ENCODE measurements at places on chromosomes 4 and X.
A peak's percentile ranks its signal among the peaks of the same experiment; 100 is the strongest.

- DNase-seq = no peak
Observed at GRCh38 chrX:1322393-1322792, 14.2 kb upstream of the IL3RA start.

DNA sequence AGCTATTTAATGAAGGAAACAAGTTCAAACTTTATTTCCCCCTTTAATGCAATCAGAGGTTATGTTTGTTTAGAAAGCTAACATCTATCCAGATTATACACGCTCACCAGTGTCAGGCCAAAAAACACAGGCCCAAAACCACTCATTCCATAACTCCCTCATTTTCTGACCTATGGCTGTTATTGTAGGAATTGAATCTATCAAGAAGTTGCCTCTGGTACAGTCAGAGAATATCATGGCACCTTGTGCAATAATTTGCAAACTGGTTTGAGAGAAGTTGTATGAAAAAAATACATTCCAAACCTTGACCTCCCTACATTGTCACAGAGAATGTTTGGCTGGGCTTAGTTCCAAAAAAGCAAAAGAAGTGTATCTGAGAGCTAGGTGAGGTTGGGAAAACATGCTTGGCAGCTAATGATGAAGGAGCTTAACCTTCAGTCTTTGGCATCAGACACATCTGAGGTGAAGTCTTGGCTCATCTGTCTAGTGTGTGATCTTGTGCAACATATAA lies 591.0 kb downstream of the ANKRD50 start:
- peak; percentile 26 for DNase-seq

DNA sequence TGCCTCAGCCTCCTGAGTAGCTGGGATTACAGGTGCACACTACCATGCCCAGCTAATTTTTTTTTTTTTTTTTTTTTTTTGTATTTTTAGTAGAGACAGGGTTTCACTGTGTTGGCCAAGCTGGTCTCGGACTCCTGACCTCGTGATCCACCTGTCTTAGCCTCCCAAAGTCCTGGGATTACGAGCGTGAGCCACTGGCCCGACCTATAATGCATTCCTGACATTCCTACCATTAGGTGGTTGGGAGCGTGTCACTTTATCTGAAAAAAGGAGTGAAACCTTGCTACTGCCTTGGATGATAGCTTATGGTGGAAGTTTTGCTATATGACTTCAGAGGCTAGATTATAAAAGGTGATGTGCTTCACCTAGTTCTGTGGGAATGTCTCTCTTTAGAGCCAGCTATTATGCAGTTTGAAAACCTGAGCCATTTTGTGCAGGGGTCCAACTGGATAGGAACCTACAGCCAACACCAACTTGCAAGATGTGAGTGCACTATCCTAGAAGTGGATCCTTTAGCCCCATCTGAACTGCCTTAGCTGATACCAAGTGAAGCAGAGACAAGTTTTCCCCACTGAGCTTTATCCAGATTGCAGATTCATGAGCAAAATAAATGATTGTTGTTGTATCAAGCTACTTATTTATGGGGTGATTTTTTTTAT lies 29.8 kb upstream of the EMCN start:
- DNase-seq = no peak

DNA sequence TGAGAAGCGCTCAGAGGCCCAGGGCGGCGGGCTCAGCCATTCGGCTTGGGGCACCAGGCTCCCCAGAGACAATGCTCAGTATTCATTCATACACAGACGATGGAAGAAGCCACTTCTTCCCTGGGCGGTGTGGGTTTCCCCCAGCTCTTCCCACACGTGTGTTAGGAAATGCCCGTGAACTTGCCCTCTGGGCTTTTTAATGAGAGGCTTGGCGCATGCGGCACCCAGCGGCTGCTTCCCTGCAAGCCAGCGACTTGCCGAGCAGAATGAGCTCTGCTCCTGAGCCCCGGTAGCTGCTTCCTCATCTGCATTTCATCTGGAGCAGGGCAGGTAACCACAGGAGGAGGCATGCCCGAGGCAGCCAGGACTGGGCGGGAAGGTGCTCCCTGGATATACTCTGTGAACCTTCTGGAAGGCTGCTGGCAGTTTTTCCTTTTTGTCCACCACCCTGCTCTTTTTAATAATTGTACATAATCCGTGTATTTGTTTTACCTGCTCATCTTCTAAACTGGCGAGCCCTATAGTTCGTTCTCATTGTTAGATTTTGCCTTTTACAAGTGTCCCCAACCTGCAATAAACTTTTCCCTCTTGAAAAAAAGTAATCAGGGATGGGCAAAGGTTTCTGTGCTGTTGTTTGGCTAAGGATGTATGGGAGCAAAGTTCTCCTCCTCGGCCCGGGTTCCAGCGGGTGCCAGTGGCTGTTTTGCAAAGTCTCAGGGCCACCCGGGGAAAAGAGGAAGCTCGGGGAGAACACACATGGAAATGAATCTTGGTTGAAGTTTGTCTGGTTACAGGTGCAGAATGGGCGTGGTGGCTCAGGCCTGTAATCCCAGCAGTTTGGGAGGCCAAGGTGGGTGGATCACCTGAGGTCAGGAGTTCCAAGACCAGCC lies 178.8 kb downstream of the DCLK2 start:
- DNase-seq = no peak

- no peak for DNase-seq
Observed at GRCh38 chr4:86972997-86973396, 38.2 kb downstream of the AFF1 start.

GRCh38 chrX:42128587-42128986 lies 205.2 kb upstream of the CASK start:
- no peak for DNase-seq

DNA sequence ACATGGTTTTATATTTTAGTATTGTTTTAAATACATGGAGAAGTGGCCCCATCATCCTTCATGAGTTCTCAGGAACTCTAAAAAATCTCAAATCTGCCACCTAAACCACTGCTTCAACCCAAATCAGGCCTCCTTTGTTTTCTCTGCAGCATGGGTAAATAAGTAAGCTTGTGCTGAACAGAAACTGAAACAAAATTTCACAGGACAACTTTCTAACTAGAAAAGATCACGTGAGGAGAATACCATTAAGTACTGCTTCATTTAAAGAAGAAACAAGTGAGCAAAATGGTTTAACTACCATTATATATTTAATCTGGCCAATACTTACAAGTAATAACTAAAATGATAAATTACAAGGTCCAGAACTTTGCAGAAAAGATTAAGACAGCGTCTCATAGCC lies 2.5 kb downstream of the ARAP2 start:
- DNase-seq = no peak
